ENCODE measurements at places on chromosomes 2 and 18. TPM values are rescaled to one million over a fixed set of nuclear protein-coding genes. Genes with fewer than 3 reads are reported as not detected.

GRCh38 chr2:216857131-216857550 lies 2.7 kb downstream of the TNP1 start:
- DNase-seq: peak; percentile 26

DNA sequence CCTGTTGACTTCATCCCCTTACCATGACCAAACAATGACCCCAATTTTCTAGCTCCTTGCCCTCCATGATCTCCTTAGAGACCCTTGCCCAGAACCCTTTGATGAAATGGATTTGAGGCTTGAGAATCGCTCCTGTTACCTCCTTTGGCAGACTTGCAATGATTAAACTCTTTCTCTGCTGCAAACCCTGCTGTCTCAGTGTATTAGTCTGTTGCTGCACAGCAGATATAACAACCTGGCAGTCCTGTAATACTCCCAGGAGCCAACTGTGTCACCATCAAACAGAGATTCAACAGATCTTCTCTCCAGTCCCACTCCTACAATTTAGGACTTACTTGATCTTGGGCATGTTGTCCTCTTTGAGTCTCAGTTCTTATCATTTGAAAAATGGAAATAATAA lies 242.9 kb downstream of the HRH4 start:
- DNase-seq: no peak

DNA sequence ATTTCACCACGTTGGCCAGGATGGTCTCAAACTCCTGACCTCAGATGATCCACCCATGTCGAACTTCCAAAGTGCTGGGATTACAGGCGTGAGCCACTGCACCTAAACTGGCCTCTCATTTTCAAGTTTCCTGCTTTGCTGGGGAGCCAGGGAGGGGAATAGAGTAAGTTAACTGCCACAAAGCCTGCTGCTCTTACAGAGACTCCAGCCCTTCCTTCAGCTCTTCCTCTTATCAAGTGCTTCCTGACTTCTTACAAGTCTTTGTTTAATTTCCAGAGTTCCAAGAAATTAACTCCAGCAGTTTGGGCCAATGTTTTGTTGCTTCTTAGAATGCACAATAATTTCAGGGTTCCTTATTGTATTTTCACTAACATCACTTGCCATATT lies 24.3 kb upstream of the UBE2F start:
- no peak for DNase-seq

- DNase-seq: no peak
Measured at GRCh38 chr2:168480825-168481585, 24.9 kb downstream of the CERS6 start.

DNA sequence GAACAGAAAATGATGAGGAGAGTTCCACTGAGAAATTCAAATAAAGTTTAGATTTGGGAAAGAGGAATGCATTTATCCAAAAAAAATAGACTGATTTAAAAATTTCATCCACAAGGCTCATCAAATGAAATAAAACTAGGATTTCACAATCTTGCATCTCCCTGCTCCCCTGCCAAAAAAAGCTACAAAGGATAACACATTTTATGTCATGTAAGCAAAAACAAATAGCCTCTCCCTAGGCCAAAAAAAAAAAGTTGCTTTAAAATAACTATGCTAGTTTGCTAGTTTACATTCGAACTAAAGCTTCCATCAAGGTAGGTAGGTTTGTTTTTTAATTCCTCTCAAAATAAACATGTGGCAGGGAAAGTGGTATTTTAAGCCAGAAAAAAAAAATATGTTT lies 465.5 kb upstream of the ID2 start:
- DNase-seq: no peak

DNA sequence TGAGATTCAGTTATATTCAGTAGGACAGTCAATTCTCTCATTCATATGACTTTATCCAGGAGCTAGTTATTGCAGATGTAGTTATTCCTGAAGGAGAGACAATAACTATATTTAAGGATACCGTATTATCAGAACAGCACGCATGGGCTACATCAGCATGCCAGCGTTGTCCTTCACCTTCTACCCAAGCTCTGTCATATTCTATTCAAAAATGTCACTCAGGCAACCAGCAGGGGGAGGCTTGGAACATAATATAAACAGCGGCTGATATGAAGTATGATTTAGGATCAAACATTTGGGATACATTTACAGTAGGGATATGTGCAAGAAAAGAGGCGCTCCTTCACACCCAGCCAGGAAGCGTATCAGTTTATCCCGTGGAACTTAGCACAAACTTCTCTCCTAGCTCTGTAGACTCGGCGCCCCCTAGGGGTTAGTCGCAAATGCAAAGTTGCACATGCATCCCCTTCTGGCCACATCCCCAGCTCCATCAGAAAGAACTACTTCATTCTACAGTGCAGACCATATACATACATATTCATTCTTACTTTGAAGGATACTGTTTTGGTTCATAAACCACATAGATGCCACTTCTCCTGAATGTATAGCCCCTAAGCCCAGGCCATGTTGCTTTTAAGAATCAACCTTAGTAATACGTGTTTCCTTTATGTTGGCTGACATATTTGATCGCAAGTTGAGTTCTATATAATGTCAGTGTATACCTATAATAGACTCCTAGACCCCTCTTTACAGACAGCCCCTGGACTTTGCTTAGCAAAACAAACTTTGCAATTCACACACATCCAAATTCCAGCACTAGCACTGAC lies 759.4 kb downstream of the ADCYAP1 start:
- DNase-seq: no peak

- no peak for DNase-seq
Measured at GRCh38 chr2:241563031-241563507, 4.5 kb downstream of the BOK start.

- DNase-seq: no peak
Measured at GRCh38 chr2:199572571-199572970, 114.8 kb upstream of the SATB2 start.

DNA sequence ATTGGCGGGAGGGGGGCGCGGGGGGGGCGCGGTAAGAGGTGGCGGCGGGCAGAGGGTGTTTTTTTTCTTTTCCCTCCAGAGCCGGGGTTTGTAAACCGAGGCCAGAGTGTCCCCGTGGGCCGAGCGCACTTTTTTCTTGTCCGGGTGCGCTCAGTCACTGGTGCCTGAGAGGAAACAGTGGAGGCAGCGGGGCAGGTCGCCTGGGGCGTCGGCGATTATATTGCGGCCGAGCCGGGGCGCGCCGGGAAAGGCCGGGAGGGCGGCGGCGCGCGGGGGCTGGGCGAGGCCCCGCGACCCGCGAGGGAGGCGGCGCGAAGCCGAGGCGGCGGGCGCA lies 275 bp downstream of the HOXD8 start:
- no peak for DNase-seq

- no peak for DNase-seq
Measured at GRCh38 chr18:11304928-11305327, 155.6 kb upstream of the PIEZO2 start.

DNA sequence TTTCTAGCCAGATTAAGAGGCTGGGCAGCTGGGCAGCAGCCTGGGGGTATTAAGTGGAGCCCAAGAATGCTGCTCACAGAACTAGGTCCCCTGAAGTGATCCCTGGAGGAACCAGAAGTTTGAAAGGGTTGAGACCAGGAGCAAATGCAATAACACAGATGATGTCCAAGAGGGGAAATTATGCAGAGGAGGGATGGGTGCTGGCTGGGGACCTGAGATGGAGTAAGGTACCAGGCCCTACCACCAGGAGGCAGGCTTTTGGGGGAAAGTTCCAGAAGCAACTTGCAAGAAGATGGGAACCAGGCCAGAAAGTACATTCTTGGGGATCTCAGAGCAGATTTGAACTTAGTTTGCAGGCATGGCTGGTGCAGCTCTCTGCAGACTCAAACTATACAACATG lies 175.1 kb downstream of the NCK2 start:
- peak; percentile 38 for DNase-seq

DNA sequence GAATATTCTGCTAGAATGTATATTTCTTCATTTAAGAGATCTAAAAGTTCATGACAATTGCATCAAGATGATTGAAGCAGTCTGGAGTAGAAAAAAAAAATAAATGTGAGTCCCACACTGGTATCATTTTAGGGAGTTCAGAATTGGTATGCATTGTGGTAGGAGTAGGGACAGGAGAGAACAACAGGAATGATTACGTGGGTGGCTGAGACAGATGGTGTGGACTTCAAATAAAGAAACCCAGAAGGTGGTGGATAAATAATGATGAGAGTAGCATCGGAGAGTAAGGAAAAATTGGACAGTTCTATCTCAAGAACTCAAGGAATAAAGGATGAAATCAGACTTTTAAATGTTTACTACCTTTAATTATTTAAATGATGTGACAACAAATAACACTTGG lies 289.6 kb downstream of the GALNT13 start:
- DNase-seq: no peak

GRCh38 chr2:105571445-105571987 lies 172.7 kb upstream of the FHL2 start:
- no peak for DNase-seq

DNA sequence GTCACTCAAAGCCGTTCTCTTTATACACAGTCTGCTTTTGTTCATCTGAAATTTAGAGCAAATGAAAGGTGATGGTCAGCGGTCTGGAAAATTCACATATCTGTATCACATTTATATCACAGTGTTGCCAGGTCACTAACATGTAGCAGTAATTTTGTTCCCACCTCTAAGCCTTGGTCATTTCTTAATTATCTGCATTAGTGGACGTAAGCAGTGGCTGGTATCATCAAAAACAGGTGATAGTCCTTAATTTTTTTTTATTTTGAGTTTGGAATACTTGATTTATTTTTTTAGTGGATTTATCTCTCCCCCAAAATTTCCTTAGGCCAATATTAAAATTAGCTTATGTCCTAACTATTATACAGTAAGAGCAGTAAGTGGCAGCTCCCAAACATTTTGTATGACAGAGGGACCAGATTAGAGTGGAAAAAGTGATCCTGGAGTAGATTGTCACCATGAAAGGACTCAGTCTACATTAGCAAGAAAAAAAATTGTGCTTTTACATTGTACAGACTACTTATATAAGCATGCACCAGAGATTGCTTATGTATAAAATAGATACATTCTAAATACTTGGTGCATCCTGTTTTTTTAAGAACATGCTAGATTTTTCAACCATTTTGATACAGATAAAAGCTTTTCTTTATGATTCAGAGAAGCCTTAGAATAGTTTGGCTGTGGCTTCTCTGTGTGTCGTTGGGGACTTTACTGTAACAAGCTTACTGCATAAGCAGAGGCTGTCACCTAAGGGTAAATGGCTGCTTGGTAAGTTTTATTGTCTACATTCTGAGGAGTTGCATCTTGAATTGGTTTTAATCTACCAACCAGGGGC lies 65.0 kb downstream of the MAPRE2 start:
- DNase-seq: no peak

GRCh38 chr2:57497489-57498096 lies 549.0 kb upstream of the VRK2 start:
- peak; percentile 57 for DNase-seq

- DNase-seq: no peak
Measured at GRCh38 chr18:60404486-60405085, 32.0 kb upstream of the MC4R start.

DNA sequence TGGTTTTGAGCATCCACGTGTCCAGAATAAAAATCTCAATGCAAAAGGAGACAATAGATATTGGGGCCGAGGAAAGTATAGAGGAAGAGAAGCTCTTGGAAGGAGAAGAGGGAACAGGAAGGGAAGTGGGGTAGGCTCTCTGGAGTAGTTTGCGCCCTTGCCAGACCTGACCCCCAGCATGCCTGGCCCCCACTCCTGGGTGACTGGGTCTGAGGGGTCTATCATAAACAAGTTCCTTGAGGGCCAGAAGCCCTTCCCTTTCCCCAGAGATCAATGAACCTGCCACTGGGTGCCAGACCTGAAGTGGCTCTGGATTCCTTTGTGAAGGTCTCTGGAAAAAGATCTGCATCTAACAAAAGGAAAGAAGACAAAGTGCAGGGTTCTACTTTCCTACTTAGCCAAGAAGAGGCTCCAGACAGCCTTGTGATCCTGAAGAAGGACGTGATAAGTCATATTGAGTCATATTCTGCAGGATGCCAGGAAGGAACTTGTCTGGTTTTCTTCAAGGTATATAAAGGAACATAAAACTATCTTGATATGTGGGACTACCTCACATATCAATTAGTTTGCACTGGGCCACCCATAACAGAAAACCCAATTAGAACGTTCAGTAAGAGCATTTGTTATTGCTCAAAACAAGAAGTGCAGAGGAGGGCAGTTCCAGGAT lies 18.7 kb upstream of the ATOH8 start:
- no peak for DNase-seq

- DNase-seq: no peak
Measured at GRCh38 chr2:204670124-204670523, 124.8 kb downstream of the PARD3B start.

- no peak for DNase-seq
Measured at GRCh38 chr18:62838475-62839098, 123.2 kb downstream of the PHLPP1 start.

DNA sequence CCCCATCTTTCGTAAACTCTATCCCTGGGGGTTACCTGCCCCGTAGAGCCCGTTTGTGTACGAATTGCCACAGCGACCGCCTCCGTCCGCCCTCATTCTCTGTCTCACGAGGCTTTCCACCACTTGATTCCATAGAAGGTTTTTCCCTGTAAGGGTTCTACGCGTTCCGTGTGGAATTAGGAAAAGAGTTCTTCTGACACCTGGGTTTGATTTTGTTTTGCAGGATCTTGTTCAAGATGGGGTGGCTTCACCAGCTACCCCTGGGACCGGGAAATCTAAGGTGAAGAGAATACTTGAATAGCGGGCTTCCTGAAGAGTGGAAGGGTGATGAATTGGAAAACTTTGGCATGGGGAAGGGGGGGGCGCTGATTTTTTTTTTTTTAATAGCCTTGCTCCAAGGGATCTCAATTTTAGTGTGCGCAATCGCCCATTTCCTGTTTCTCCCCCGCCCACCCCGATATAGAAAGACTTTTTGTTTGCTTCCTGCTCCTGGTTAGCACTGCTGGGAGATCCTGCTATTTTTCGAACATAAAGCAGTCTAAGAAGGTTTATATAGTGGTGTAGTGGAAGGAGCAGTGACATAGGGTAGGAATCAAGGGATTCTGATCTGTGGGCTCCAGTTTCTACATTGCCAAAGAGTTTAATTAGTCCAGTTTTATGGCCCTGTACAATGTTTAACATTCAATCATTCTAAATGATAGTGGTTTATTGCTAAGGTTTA lies 564 bp downstream of the GCC2 start:
- peak; percentile 22 for DNase-seq

GRCh38 chr2:190277234-190278112 lies 42.2 kb downstream of the HIBCH start:
- DNase-seq: peak; percentile 48

DNA sequence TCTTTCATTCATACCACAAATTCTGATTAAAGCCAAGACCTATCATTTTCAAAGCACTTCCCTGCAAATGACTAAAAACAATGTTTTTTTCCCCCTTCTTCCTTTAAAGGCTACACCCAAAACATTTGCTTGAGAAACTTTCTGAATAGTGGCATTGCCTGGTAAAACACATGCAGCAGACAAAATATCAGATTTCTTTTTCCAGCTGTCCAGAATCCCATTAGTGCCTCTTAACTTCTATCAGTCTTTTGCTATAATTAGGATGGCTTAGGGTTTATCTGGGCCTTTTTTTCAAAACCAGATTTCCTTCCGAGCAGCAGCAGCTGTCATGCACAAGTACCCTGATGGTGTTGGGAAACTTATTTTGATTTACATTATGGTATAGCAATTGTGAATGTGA lies 50.6 kb downstream of the ALPK2 start:
- peak; percentile 98 for DNase-seq

PCARE gene
- total RNA-seq: not detected

UGT1A10 gene
- not detected for total RNA-seq

HS6ST1 gene
- total RNA-seq: 15.6 TPM

GKN2 gene
- not detected for total RNA-seq

IL36B gene
- total RNA-seq: not detected

POTEJ gene
- total RNA-seq: not detected

CTLA4 gene
- not detected for total RNA-seq

IL36A gene
- not detected for total RNA-seq

RESP18 gene
- total RNA-seq: not detected

MAP3K19 gene
- total RNA-seq: not detected

POTEC gene
- not detected for total RNA-seq

GPBAR1 gene
- total RNA-seq: 0.06 TPM

APOB gene
- not detected for total RNA-seq

All from LHCN-M2 (cell line).